ENCODE measurements at places on chromosomes 7 and 10.

DNA sequence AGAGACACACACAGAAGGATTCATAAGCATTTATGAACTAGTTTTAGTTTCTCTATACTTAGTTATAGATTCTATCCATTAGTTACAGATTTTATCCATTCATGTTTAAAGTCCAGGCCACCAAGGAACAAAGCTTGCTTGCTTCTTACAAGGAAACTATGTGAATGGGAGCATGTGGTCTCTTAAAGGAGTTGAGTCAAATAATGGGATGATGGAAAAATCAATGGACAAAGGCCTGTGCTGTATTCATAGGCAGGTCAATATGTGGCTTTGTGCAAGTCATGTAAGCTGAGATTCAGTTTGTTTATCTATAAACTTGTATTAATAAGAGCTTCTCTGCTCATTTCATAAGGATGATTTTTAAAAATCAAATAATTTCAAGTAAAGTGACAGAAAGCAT, 172.8 kb upstream of the CDK1 start:
- H3K27me3 ChIP-seq, result no peaks in the 10 kb centered on the region
- no peaks in the 10 kb centered on the region for H3K4me1 ChIP-seq
- DNase-seq, result no peak
- H3K36me3 ChIP-seq, result no peaks in the 10 kb centered on the region
- no peak overlapping the region for H3K4me3 ChIP-seq

GRCh38 chr10:95661818-95662217, 5.3 kb upstream of the ALDH18A1 start:
- H3K27me3 ChIP-seq, result no peaks in the 10 kb centered on the region
- H3K27ac ChIP-seq, result no peak overlapping the region
- H3K4me1 ChIP-seq, result peaks cover 7% of the 10 kb centered on the region

GRCh38 chr7:151684408-151685175, 164.9 kb upstream of the RHEB start:
- DNase-seq, result no peak
- H3K4me3 ChIP-seq, result no peak overlapping the region
- no peaks in the 10 kb centered on the region for H3K27me3 ChIP-seq
- no peak overlapping the region for H3K27ac ChIP-seq
- peaks cover 47% of the 10 kb centered on the region for H3K4me1 ChIP-seq
- H3K36me3 ChIP-seq, result no peaks in the 10 kb centered on the region

DNA sequence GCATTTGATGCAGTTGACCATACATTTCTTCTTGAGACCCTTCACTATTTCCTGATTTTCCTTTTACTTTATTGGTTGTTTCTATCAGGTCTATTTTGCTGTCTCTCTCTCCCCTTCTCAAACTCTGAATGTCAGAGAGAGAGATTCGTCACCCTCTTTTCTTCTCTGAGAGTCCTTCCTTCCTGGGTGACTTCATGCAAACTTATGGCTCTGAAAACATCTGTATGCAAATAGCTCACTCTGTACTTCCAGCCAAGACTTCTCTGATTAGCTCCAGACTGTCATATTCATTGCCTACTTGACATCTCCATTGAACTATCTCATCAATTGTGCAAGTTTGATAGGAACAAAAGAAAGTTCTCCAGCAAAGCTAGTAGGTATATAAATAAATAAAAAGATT, 191.7 kb upstream of the KLF6 start:
- no peaks in the 10 kb centered on the region for H3K36me3 ChIP-seq
- no peaks in the 10 kb centered on the region for H3K27me3 ChIP-seq
- no peak for DNase-seq

- no peaks in the 10 kb centered on the region for H3K4me1 ChIP-seq
- no peaks in the 10 kb centered on the region for H3K36me3 ChIP-seq
- no peaks in the 10 kb centered on the region for H3K27me3 ChIP-seq
- H3K4me3 ChIP-seq, result no peak overlapping the region
- no peak overlapping the region for H3K27ac ChIP-seq
Observed at GRCh38 chr7:126803060-126803665, 449.6 kb downstream of the GRM8 start.

GRCh38 chr7:110557136-110557535, 533.8 kb upstream of the LRRN3 start:
- H3K4me3 ChIP-seq, result no peak overlapping the region
- no peak overlapping the region for H3K27ac ChIP-seq
- DNase-seq, result no peak
- no peaks in the 10 kb centered on the region for H3K27me3 ChIP-seq
- no peaks in the 10 kb centered on the region for H3K36me3 ChIP-seq
- H3K4me1 ChIP-seq, result no peaks in the 10 kb centered on the region

DNA sequence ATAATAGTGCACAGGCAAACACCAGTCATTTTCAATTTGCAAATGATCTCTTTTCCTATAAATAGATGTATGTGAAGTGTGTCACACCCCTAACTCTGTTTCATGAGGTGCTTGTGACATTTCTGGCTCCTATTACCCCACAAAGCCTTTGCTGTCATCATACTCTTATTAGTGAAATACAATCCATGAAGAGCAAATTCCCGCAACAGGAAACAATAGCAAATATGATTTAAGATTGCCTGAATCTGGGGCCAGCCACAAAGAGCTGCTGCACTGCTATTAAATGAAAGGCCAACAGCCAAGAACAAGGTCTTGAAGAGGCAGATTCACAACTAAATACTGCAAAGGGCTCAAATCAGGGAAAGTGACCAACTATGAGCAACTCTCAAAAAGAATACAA, 96.3 kb upstream of the CAV2 start:
- H3K36me3 ChIP-seq, result no peaks in the 10 kb centered on the region
- H3K27ac ChIP-seq, result no peak overlapping the region
- H3K27me3 ChIP-seq, result no peaks in the 10 kb centered on the region
- peaks cover 14% of the 10 kb centered on the region for H3K4me1 ChIP-seq

GRCh38 chr10:88652616-88653015, 11.6 kb upstream of the LIPF start:
- H3K4me1 ChIP-seq, result peaks cover 15% of the 10 kb centered on the region
- no peak overlapping the region for H3K4me3 ChIP-seq
- DNase-seq, result no peak
- no peak overlapping the region for H3K27ac ChIP-seq

DNA sequence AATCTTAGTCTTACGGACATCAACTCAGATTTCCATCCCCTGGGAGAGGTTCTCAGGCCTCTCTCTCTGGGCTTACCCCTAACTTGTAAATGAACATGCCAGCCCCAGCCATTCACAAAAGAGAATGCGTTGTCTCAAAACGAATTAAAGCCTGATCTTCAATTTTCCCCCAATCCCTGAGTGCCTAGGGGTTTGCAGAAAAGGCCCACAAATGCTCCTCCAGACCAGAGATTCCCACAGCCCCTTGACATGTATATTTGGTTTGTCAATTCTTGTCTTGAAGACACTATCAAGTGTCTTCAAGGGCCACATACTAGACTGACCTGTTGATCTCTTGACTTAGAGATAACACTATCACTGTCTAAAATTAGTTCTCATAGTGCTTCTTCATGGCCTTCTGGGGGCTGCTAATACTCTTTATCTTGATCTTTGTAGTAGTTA, 11.9 kb upstream of the HOXA13 start:
- no peak overlapping the region for H3K4me3 ChIP-seq
- DNase-seq, result no peak
- no peak overlapping the region for H3K27ac ChIP-seq
- H3K4me1 ChIP-seq, result no peaks in the 10 kb centered on the region

DNA sequence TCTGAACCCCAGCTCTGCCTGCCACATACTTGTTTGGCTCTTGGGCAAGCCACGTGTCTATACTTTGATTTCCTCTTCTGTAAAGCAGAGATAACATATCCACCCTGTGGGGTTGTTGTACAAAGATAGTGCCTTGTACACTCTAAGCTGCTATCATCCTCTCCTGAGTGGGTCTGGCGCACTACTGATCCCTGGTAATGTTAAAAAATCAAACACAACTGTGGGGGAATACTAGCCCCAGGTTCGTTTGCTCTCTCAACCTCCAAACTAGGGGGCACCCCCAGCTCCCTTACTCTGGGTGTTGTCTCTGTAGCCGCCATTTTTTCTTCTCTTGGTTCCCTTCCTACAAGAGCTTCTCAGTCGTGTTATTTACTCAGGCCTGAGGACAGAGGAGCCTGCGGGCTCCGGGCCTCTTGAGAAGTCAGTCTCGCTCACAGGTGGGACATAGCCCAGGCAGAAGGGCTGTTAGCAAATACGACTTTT, 1.0 kb downstream of the POLM start:
- DNase-seq, result no peak
- H3K27me3 ChIP-seq, result no peaks in the 10 kb centered on the region
- peak overlapping the region; percentile 98 for H3K27ac ChIP-seq

DNA sequence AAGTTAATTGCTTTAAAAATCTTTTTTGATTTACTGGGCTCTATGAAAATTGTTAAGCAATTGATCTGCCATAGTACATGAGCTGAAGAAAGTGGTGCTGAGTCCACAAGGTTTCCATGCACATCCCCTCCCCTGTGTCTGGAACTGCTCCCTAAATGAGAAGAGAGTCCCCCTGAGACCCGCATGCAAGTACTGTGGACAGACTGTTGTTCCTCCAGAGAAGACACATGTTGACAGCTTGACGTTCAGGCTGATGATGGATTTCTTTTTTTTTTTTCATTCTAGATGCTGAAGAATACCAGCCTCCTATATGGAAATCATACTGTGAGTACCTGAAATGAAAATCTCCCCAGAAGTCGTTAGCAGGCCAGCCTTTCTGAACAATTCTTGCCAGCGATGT, 159.8 kb downstream of the CHN2 start:
- no peak overlapping the region for H3K4me3 ChIP-seq
- H3K27me3 ChIP-seq, result no peaks in the 10 kb centered on the region
- H3K36me3 ChIP-seq, result no peaks in the 10 kb centered on the region
- H3K27ac ChIP-seq, result no peak overlapping the region
- no peaks in the 10 kb centered on the region for H3K4me1 ChIP-seq
- DNase-seq, result no peak

GRCh38 chr10:132785723-132786475, at the start of gene NKX6-2:
Gene NKX6-2 (minus strand): TSS chr10:132786147. CDS start chr10:132785948, 199 bp downstream.
- H3K4me3 ChIP-seq, result no peak within 1 kb of the TSS
- no peak within 1 kb of the TSS for H3K27ac ChIP-seq
- H3K27me3 ChIP-seq, result peaks cover 76% of the 10 kb centered on the region
- peaks cover 28% of the 10 kb centered on the region for H3K4me1 ChIP-seq
- DNase-seq, result no peak

GRCh38 chr10:111076682-111077478, at the start of gene ADRA2A:
Gene ADRA2A (plus strand): TSS chr10:111077029. CDS start chr10:111077997, 968 bp downstream.
- no peaks in the 10 kb centered on the region for H3K36me3 ChIP-seq
- peaks cover 36% of the 10 kb centered on the region for H3K4me1 ChIP-seq
- H3K27me3 ChIP-seq, result peaks cover 93% of the 10 kb centered on the region
- DNase-seq, result no peak
- no peak within 1 kb of the TSS for H3K27ac ChIP-seq

DNA sequence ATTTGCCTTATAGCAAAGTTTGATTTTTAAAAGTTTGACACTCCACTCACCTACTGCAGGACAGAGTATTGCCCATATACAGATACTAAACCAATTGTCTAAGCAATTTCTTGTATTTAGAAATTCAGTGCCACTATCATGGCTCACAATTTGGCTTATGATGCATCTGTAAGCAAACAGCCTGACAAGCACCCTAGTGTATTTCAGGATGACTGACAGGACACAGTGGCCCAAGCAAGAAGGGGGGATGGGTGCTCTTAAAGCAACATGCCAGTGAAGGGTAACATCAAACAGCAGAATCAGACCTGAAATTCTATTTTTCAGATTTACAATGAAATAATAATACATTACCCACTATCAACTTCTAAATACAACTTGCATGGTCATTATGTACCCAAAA, 30.5 kb downstream of the CTNNA3 start:
- no peaks in the 10 kb centered on the region for H3K27me3 ChIP-seq
- peak overlapping the region; percentile 1 for H3K4me3 ChIP-seq
- H3K27ac ChIP-seq, result peak overlapping the region; percentile 38

DNA sequence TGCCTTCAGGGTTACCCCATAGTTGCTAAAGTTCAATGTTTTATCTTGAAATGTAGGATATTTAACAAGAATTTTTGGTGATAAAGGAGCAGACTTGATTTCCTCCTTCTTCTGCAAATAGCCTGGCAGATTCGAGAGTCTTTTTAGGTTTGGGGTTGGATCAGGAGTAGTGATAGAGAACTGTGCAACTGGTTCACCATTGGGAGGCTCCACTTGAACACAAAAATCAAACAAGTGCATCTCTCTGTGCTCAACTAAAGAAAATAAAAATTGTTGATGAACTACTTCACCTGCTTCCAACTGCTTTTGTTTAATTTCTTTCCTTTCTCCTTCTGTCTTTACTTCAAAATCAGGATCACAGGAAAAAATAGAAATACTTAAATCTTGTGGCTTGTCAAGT, 58.5 kb downstream of the MACC1 start:
- H3K4me3 ChIP-seq, result no peak overlapping the region
- no peaks in the 10 kb centered on the region for H3K36me3 ChIP-seq
- H3K4me1 ChIP-seq, result no peaks in the 10 kb centered on the region
- H3K27me3 ChIP-seq, result no peaks in the 10 kb centered on the region

GRCh38 chr10:70745555-70745954, 39.6 kb downstream of the TBATA start:
- DNase-seq, result no peak
- H3K27ac ChIP-seq, result no peak overlapping the region
- H3K27me3 ChIP-seq, result no peaks in the 10 kb centered on the region
- no peak overlapping the region for H3K4me3 ChIP-seq
- no peaks in the 10 kb centered on the region for H3K4me1 ChIP-seq
- H3K36me3 ChIP-seq, result no peaks in the 10 kb centered on the region

GRCh38 chr10:6445671-6446316, 134.3 kb downstream of the PRKCQ start:
- H3K4me1 ChIP-seq, result no peaks in the 10 kb centered on the region
- DNase-seq, result peak; percentile 38
- peaks cover 14% of the 10 kb centered on the region for H3K36me3 ChIP-seq
- no peak overlapping the region for H3K27ac ChIP-seq
- no peak overlapping the region for H3K4me3 ChIP-seq

DNA sequence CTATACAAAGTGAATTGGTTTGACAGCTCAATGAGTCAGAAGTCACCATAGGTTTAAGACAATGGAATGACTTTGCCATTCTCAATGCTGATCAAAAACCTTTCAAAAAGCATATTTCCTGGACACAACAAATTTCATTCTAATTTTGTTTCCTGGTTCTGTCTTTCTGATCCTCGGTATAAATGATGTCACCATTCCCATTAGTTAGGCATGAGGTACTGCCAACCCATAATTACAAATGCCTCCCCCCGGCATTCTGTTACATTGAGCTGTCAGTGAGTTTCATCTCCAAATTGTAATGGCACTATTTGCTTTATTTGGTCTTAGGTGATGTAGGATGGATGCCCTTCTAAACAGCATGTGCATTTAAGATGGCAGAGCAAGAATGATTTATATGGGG, 81.7 kb upstream of the NFE2L3 start:
- no peaks in the 10 kb centered on the region for H3K27me3 ChIP-seq
- H3K27ac ChIP-seq, result no peak overlapping the region
- no peaks in the 10 kb centered on the region for H3K4me1 ChIP-seq
- no peaks in the 10 kb centered on the region for H3K36me3 ChIP-seq
- no peak overlapping the region for H3K4me3 ChIP-seq

GRCh38 chr10:132912713-132913558, 29.4 kb downstream of the CFAP46 start:
- H3K4me1 ChIP-seq, result no peaks in the 10 kb centered on the region
- H3K36me3 ChIP-seq, result no peaks in the 10 kb centered on the region
- no peak overlapping the region for H3K4me3 ChIP-seq
- no peaks in the 10 kb centered on the region for H3K27me3 ChIP-seq
- peak; percentile 12 for DNase-seq

Data from tibial artery (tissue), 4 donors.